ENCODE measurements at places on chromosomes 2 and 18. TPM values are rescaled to one million over a fixed set of nuclear protein-coding genes. Genes with fewer than 3 reads are reported as not detected.

KIF5C gene
- 0.36 TPM for total RNA-seq

ADRA2B gene
- total RNA-seq, result under 0.01 TPM

CFAP65 gene
- total RNA-seq, result not detected

GRCh38 chr2:134550566-134551164 is 168.1 kb downstream of the TMEM163 start:
- H3K4me3 ChIP-seq, result no peak overlapping the region
- no peaks in the 10 kb centered on the region for H3K36me3 ChIP-seq
- no peaks in the 10 kb centered on the region for H3K27me3 ChIP-seq
- H3K4me1 ChIP-seq, result no peaks in the 10 kb centered on the region
- no peak overlapping the region for H3K27ac ChIP-seq

DNA sequence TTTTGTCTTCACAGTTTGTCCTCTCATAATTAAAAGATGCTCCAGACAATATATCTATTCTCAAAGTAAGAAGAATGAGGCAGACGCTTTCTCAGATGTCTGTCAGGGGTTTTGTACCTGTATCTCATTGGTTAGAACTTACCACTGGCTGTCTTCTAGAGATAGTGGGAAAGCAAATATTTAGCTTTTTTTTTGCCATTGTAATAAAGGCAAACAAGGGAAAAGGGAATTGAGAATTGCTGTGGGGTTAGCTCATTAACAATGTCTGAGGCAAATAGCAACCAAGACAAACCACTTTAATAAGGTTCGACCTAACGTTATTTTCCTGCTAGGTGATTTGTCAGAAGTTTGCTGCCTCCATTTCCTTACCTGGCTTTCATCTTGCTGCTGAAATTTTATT is 30.0 kb downstream of the ZNF638 start:
- H3K27ac ChIP-seq, result no peak overlapping the region
- no peak for DNase-seq
- H3K27me3 ChIP-seq, result no peaks in the 10 kb centered on the region

Measured in osteoblast (primary cell).